ENCODE measurements at places on chromosomes 6 and 20.

DNA sequence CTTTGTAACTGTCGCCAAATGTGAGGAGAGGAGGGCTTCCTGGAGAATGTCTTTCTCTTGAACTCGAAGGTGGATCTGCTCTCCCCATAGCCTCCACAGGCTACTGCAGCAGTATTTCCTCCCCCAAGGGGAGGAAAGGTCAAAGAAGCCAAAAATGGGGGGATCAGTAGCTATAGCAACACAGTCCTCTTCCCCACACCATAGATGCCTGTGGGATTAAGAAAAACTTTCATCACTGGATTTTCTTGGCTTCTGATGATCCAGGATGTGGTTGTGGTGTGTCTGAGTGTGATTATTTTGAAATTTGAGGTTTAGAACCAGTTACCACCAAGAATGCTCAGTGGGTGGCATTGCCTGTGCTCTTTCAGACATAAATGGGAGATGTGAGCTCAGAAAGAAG, 140.1 kb upstream of the SPACA1 start:
- no peak for DNase-seq

DNA sequence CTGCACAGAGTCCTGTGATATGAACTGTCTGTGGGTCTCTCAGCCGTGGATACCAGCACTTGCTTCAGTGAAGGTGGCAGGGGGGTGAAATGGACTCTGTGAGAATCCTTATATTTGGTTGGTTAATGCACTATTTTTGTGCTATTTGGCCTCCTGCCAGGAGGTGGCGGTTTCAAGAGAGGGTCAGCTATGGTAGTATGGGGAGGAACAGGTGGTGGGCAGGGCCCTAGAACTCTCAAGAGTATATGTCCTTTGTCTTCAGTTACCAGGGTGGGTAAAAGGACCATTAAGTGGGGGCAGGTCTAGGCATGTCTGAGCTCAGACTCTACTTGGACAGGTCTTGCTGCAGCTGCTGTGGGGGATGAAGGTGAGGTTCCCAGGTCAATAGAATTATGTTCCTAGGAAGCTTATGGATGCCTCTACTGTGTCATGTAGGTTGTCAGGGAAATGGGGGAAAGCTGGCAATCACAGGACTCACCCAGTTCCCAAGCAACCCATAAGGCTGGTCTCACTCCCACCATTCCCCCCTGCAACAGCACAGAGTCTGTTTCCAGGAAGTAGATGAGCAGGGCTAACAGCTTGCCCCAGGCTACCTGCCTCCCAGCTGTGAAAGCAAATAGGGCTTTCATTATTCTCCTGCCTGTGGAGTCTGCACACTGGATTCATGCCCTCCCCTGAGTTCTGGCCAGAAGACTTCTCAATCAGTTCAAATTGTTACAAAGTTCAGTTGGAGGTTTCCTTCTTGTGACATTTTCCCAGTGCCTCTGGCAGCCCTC, 56.8 kb upstream of the PHIP start:
- peak; percentile 90 for DNase-seq

DNA sequence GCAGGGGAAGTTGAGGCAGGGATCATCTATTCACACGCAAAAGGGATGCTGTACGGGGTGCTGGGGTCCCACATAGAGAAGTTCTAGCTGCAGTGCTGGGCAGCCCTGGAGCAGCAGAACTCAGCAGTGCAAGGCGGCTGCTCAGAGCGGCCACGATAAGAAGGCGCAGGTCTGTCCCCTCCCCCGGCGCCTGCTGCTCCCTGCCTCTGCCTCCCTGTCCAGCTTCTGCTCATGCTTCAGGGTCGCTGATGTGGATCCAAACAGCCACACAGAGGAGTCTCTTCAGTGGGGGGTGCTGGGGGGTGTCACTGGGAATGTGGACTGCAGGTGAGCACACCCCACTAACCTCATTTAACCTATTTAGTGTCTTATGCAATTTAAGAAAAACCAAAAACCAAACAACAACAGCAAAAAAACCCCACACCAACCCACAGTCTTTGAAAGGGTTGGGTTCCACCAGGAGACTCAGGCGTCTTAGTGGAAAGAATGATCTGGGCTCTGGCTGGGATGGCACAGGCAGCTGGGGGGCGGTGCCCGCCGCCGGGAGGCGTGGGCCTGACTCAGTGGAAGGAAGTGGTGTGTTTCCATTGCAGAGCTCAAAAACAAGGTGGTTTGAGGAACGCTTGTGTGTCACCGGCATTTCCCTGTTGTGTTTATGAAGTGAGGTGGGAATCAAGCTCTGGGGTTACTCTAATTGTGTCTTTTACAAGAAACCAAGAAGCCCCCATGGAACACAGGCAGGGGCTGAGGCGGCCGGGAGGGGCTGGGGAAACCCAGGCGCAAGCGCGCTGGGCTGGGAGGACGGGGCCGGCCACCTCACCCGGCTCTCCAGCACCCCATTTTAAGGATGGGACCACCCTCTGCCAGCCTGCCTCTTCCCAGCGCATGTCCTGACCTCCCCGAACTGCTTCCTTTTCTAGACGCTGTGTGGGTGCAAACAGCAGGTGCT, 55.1 kb downstream of the IRF4 start:
- no peak for DNase-seq

DNA sequence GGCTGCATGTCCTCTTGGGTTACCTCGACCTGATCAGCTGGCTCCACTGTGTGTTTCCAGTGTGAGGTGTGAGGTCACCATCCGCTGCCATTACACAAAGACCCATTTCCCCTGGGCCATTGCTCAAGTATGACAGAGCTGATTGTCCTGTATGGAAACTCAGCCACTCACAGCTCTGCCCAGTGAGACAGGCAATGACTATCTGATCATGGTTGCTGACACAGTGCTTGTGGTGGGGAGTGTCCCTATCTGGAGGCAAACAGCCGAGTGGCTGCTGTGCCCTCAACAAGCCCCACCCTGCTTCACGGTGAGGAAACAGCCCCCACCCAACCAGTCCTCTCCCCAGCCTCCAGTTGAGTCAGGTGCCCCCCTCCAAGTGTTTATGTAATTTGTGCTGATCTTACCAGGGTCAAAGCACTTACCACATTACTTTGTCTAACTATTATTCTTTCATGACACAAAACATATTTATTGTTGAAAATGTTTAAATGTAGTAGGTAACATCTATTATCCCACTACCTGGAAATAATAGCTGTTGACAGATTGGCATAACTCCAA, 11.7 kb upstream of the MAPK13 start:
- DNase-seq: peak; percentile 58

DNA sequence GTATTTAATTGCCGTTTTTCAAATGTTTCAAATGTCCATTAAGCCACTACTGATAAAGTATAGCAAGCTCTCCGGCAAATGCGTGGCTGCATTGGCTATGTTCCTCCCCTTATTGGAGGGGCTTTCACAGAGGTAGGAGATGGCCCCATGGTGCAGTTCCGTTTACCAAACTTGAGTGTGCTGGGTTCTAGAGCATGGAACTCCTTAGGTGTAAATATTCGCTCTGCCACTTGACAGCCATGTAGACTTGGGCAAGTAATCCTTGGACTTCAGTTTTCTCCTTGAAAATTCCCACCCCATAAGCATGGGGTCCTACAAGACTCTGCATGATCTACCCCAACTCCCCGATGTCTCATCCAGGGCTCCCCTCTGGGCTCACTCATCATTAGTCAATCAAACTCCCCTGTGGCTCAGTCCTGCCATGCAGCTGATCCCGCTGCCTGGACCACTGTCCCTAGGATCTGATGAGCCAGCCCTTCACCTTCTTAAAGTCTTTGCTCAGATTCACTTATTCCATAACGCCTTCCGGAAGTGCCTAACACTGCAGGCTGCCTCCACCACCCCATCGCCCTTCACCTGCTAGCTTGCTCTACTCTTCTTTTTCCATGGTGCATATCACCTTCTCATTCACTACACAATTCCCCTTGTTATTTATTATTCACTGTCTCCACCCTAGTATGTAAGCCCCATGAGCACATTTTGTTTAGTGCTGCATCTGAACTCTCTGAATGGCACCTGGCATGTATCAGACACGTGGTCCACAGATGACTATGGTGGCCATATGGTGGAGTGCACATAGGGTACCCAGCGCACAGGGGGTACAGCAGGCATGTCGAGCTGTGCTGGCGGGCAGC, 18.8 kb downstream of the PRR18 start:
- no peak for DNase-seq

- peak; percentile 37 for DNase-seq
These were observed 61.8 kb downstream of the BTBD3 start for GRCh38 chr20:11979306-11979990.

- DNase-seq: peak; percentile 97
These were observed 16.7 kb upstream of the PRDM1 start for GRCh38 chr6:106069478-106069877.

GRCh38 chr20:36093025-36093803, 61.3 kb upstream of the EPB41L1 start:
- peak; percentile 58 for DNase-seq

DNA sequence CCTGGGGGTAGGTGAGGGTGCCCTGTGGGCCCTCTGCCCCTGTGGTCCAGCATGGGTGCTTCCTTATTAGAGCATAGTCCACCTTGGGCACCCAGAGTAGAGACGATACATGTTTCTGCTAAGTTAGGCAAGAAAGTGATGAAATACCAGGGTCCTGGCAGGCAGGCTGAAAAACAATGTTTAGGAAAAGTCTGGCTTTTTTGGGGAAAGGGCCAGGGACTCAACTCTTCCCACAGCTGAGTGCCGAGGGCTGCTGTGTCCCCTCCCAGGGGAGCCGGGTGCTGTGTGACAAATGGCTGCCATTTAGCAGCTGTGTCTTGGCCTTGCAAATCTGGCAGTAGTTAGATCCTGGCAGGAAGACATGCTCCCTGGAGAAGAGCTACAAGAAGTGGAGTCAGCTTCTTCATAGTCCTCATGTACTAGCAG, 61.5 kb downstream of the RREB1 start:
- DNase-seq: no peak

DNA sequence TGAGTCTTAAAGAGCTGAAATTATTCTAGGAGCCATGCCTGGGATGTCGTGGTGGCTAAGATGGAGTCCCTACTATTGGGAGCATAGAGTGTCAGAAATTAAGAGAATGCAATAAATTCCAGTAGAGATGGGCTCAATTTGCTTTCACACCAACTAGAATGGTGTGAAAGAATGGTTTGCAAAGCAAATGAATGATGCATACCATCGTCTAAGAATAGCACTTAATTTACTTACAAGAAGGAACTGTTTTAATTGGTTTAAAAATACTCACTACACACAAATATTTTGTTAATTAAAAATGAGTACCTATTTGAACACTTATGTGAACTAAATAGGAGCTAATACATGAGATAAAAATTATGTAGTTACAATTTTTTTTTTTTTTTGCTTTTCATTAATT, 132.6 kb downstream of the GMPR start:
- DNase-seq: no peak

GRCh38 chr6:154487367-154488247, 22.9 kb downstream of the CNKSR3 start:
- DNase-seq: no peak

DNA sequence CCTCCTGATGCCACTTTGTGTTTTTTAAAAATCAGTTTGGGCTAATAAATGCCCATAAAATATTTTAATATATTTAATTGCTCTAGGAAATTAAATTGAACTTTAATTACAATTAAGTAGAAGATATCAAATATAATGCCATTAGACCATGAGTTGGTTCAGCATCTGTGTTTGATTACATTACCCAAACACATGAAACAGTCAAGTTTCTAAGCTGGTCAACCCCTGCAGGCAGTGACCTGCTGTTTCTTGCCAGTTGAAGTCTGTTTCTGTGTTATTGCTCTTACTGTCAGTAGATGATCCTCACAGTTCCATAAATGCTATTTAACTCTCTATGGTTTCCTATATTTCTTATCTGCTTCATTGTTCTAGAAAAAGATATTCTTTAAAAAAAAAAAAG, 9.7 kb upstream of the TENT5A start:
- no peak for DNase-seq

DNA sequence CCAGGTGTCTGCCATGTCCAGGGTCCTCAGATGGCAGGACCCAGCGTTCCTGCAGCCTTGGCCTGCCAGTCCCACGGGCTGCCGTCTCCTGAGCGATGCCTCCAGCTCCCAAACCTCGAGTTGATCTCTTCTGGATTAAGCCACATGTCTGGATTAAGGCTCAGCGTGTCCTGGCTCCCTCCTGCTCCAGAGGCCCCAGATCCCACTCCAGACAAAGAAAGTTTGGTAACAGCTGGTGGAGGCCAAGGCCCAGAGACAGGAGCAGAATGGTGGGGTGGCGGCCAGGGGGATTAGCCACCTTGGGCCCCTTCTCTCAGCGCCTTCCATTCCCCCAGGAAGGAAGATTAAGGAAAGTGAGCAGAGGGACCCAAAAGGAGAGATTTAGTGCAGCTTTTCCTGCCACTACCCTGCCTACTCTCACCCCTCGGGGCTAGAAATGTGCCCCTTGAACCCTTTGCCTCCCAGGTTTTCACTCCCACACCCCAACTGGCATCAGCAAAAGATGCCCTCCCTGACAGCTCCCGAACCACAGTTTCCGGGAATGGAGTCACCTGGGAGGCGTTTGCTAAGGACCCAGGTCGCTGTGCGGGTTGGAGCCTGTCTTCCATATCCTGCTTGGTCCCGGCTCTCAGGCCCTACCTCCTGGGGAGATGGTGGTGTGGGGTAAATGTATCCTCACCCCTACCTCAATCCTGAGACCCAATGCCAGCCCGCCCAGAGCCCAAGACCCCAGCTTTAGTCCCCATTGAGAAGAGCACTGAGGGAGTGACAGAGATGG, 6.9 kb downstream of the SPDEF start:
- DNase-seq: no peak

DNA sequence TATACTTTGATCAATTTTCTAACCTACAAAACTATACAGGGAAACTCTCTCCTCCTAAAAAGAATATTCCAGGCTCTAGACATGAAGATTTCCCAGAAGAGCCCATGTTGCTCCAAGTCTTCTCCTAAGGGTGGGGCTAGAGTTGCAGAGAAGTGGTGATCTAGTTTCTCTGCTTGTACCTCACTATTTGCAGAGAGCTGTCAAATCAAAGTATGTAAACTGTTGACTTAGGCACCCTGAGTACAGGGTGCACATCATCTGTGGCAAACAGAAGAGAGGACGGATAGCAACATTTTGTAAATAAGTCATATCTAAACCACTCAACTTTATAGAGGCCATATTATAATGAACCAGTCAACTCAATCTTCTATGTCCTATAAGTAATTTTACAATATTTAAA, 250.1 kb downstream of the KHDRBS2 start:
- no peak for DNase-seq

DNA sequence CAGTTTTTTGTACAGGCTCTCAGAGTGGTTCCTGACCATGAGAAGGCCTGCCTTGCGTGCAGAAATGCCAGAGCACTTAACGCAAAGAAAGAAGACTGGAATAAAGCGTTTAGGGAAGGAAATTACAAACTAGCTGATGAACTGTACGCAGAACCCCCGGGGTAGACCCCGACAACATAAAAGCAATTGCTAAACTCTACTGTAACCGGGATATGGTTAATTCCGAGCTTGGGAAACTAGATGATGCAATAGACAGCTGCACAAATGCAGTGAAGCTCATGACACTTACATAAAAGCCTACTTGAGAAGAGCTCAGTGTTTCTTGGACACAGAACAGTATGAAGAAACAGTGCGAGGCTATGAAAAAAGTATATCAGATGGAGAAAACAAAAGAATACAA, 35.7 kb downstream of the CITED2 start:
- no peak for DNase-seq

DNA sequence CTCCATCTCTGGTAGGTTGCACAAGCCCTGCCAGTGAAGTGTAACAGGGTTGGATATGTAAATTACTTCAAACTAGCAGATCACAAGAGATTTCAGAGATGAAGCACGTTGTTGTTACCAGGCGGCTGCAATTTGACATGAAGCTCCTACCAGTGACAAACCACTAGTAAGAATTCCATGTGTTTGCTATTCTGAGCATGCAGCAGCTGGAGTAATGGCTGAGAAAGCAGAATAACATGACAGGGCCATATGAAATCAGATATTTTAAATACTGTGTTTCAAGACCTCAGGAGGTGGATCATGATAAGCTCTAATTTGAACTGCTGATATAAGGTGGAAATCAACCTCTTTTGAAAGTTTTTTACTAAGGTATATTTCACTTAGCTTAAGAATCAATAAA, 11.4 kb downstream of the RIN2 start:
- no peak for DNase-seq

Data from NCI-H345 (cell line).